ENCODE measurements at places on chromosomes 12 and 14.

GRCh38 chr14:64391113-64391725 lies 3.1 kb downstream of the MTHFD1 start:
- no peak for DNase-seq

GRCh38 chr14:55614304-55614703 lies 34.3 kb downstream of the KTN1 start:
- DNase-seq, result no peak

GRCh38 chr12:113208041-113208934 lies 13.0 kb upstream of the TPCN1 start:
- no peak for DNase-seq

GRCh38 chr12:122917507-122918121 lies 21.7 kb upstream of the VPS37B start:
- DNase-seq, result peak; percentile 40

- DNase-seq, result peak; percentile 88
Measured at GRCh38 chr12:13941258-13942249, 39.8 kb downstream of the GRIN2B start.

DNA sequence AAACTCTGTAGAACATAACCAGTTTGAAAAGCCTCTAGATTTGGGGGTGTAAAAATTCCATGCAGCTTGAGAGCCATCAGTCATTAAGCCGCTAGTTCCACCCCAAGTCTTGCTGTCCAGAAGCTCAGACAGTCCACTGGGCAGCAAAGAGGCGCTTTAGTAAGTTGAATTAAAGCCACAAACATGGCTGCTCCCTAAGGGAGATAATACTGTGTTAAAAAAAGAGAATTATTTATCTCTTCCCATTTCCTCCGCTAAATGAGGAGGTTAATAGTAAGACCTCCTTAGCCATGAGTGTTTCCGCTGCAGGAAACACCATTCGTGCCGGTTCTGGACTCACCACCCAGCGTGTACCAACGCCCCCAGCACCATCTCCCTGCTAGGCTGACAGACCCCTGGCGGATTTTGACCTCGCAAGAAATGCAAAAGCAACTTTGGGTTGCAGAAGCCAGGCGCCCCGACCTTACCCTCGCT lies 536 bp downstream of the TM7SF3 start:
- peak; percentile 72 for DNase-seq

DNA sequence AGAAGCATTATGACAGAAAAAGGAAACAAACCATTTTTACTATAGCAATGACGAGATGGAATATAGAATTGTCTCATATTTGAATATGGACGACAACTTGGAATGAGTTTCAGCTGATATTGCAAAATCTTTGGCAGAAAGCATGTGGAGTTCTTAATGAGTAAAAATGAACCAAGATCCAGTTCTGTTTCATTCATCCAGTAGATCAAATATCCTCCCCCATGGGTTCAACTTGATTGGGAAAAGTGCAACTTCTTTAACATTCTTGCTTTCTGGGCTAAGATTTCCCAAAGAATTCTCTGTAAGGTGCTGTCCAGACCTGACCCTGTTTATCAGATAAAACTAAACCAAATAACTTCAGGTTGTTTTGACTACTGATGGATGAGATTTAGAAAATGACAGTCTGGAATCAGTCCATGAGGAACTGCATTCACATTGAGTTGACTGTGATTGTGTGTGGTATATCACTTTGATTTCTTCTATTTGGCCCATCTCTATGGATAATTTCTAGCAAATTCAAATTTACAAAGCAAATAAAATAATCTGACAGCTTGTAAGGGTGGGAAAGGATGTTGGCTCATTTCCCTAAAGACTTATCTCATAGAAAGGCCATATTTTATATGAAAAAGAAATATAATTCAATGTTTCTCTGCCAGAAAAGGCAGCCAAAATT lies 267.4 kb downstream of the ADAMTS20 start:
- no peak for DNase-seq

All from spinal cord (tissue), 10 donors.